ENCODE measurements at places on chromosomes 6 and 20.

DNA sequence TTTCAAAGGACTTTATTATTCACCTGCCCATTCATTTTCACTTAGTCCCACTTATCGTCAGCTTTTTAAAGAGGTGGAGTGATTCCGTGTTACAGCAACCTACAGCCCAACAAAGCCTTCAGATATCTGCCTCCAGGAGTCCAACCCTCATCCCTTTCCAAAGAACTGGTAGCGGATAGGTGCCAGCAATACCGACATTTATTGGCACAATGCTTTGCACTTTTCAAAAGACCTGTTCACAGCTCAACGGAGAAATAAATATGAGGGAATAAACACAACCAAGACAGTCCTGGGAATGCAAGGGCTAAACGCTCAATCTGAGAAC, 819 bp upstream of the MTRF1L start:
- no peak for DNase-seq

DNA sequence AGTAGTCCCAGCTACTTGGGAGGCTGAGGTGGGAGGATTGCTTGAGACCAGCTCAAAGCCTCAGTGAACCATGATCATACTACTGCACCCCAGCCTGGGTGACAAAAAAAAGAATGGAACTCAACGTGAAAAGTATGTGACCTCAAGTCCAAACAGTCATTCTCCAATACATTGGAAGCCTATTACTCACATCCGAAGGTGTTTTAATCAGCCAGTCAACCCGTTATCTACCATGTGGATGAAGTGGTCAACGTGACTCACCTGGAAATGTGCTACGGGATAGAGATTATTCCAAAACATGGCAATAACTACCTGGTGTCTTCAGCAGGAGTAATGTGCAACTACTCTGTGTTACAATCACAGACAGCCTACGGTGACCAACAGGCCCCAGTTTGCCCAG, 85.8 kb upstream of the TOP1 start:
- DNase-seq, result no peak

DNA sequence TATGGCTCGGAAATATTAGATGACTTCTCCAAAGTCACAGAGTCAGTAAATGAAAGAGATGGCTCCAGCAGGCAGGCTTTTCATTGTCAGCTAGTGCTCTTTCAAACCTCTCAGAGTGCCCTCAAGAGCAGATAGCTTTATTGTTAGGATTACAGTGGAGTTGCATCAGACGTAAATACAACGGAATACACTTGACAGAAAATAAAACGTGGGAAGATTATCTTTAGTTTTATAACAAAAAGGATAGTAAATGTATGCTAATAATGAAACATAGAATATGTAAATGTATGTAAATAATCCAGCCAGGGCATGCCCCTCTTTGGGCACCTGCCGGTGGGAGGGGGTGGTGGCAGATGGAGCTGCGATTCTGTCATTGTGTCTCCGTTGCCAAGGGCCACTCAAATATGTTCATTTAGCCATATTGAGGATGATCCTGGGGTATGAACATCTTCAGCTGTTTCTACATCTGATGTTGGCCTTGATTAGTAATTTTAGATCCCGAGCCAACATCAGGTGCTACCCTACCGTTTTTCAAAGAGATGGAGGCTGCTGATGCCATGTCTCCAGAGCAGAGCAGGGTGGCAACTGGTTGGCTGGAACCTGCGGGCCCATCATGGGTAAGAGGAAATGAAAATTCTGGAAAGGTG, 358.3 kb upstream of the SULF2 start:
- no peak for DNase-seq

DNA sequence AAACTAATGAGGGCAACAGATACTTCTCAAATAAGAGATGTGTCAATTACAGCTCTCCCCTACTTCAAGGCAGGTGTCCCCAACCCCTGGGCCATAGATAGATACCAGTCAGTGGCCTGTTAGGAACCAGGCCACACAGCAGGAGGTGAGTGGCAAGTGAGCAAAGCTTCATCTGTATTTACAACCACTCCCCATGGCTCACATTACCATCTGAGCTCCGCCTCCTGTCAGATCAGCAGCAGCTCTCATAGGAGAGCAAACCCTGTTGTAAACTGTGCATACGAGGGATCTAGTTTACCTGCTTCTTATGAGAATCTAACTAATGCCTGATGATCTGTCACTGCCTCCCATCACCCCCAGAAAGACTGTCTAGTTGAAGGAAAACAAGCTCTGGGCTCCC, 422.1 kb downstream of the GJA1 start:
- no peak for DNase-seq

GRCh38 chr20:3032624-3033023, 10.8 kb upstream of the GNRH2 start:
- DNase-seq, result no peak
